Upper lobe of right lung (tissue), 1 donor: ENCODE measurements at places on chromosomes 16 and 17. TPM values are rescaled to one million over a fixed set of nuclear protein-coding genes. Genes with fewer than 3 reads are reported as not detected.

DNA sequence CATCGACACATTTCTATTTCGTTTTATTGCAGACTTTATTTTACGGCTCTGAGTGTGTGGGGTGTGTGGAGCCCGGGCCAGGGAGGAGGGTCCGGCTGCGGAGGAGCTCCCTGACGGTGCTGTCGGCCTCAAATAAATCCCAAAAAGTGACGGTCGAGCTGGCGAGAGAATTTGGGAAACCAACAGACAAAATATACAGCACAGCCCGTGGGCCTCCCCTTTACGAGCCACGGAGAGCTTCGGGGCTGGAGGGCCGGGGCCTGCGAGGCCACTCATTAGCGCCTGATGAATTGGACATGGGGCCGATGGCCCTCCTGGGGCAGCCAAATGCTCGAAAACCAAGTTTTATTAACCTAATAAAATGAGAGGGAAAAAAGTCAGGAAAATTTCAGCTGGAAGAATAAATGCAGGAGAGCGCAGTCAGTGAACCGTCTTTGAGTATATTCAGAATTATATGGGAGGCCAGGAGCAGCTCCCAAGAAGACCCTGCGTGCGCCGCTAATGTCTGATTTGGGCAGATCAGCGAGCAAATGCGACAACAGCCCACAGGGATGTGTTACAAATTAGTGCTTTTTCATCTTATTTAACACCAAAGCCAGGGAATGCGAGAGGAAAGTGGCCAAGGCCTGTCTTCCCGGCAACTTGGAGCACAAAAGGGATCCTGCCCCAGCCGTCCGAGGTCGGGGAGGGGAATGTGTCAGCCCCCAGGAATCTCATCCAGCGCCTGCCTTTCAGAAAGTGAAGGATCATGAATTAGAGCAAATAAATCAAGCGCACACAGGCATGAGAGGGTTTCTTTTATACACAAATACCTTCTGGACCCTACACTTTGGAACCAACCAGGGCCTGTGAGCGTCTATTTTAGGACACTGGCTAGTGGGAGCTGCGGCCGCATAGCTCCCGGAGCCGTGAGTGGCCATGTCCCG, 249.1 kb downstream of the C16orf95 start:
- no peak for DNase-seq

GRCh38 chr17:38746849-38747462, 1.2 kb downstream of the PCGF2 start:
- no peak for DNase-seq

DNA sequence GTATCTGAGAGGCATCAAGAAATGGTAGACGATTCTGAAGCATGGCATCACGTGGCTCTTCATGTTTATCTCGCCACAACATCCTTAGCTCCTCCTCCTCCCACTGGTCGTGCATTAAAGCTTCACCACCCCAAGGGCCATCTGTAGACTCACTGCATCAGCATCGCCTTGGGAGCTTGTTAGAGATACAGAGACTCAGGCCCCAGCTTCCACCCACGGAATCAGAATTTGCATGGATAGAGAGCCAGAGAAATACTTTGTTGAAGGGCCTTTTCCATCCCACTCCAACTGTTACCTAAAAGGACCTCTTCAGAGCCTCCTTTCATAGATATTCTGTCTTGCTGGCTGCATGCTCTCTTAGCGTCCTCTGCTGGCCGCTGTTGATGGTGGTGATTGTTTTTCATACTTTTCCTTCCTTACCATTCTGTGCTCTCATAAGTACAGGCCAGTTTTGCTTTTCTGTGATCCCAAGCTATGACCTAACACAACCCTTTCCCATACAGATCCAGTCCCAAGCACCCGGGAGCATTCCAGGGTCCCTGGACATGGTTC, 1049.4 kb upstream of the EEF2KMT start:
- no peak for DNase-seq

DNA sequence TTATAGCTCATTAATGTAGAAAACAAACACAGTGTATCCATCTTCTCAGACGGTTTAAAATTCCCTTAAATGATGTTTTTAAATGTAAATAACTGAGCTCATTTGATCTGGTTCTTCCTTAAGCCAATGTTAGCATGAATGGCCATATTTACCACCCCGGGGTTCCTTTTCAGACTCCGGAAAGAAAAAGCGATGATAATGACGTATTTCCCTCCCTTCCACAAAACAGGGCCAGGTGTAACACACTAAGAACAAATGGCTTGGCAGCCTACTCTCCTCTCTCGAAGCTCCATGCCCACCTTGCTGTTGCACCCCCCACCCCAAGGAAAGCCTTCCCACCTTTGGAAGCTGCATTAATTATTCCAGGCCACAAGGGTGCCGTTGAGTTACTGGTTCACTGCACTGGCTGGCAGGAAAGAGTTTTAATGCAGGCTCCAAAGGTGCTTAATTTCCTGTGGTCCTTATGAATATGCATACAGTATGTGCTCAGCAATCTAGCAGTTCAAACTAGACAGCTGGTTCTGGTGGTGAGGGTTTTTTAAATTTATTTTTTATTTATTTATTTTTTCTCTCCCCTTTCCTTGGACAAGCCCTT, 378.9 kb downstream of the WWOX start:
- no peak for DNase-seq

Gene IRF8
- 43.1 TPM for total RNA-seq

DNA sequence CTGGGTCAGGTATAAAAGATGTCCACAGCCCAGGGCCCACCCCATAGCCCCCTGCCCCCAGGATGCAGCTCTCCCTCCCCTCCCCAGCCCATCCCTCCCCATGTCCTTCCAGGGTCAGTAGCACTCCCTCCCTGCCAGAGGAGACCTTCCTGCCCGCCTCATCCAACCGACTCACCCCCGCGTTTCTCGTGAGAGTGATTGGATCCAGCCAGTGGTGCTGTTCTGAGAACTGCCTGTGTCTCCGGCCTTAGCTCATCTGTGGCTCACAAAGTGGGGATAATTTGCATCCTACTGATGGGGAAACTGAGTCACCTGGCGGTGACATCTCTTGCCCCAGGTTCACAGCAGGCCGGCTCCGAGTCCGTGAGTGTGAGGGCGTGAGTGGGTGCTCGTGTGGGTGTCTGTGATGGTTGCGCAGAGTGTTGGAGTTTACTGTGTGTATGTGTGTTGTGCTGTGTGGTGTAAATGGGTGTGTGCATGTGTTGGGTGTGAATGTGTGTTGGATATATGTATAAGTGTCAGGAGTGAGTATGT, 90.7 kb upstream of the GSE1 start:
- DNase-seq: no peak

DNA sequence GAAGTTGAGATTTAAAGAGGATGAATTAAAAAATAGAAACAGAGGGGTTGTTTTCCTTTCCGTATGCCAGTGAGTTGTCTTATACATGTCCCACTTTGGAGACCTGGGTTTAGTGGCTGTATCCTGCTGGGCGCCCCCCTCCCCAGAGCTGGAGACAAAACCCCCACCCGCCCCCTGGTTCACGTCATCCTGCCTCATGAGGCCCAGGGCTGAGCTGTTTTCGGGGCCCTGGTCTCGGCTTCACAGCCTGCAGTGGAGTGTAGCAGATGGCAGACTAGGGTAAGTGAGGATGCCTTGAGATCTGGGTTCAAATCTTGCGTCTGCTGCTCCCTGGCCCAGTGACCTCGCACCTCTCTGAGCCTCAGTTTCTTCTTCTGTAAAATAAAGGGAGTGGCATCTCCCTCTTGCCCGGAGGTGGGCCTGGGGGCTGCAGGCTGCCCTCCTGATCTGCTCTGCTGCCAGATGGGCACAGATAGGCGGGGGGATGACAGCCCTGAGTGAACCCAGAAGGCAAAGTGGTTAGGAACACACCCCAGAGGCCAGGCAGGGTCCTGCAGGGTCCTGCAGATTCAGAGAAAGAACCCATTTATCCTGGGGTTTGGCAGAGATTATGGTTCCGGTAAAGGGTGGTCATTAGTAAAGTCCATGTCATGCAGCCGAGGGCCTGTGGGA, 45.1 kb downstream of the SOCS3 start:
- DNase-seq: no peak

Gene SPNS1
- 52.2 TPM for total RNA-seq

GRCh38 chr16:57999971-58000705, at the start of gene ZNF319:
Gene ZNF319, minus strand, starts transcription at chr16:58000672. Its CDS starts 2,407 bp downstream, at chr16:57998265.
- DNase-seq: no peak

Gene NPIPA2
- 5.9 TPM for total RNA-seq

- DNase-seq: no peak
These were observed 8.6 kb downstream of the CEP95 start for GRCh38 chr17:64515419-64515818.

Gene NFAT5
- total RNA-seq: 62.3 TPM

Gene GCGR
- total RNA-seq: not detected

DNA sequence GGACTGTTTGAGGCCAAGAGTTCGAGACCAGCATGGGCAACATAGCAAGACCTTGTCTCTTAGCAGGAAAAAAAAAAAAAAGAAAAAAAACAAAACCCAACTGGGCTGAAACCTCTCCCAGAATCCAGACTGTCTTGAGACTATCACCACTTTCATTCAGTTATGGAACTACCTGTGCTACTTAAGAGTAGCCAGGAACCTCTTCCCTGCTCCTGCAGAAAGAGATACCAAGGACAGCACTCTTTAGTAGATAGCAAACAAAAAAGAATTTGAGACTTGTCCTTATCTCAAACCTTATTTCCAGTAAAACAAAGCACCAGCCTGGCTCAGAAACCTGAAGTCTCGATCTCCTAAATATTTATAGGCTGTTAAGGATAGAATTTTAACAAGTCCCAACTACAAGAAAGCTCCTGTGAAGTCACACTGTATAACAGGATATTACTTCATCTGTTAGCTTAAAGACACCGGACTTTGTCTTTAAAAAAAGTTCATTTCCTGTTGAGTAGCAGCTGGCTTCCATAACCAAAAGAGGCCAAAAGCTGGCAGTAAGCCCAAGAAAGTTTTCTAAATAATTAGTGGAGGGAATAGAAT, 5.1 kb downstream of the CDR2 start:
- no peak for DNase-seq

DNA sequence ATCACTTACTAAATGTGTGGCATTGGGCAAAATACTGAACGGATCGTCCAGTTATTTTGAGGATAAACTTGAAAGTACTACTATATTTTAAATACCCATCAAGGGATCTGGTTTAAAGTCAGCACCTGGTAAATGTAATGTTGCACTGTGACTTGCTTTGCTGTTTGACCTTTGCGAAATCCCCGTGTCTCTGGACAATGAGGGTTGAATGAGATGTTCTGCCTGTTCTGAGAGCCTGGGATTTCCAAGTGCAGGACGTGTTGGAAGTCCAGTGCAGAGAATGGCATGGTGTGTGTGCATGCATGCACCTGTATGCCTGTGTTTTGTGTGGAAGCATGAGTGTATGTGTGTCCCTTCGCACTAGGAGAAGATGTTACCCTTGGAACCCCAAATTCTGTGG, 106.6 kb downstream of the N4BP1 start:
- DNase-seq: no peak

DNA sequence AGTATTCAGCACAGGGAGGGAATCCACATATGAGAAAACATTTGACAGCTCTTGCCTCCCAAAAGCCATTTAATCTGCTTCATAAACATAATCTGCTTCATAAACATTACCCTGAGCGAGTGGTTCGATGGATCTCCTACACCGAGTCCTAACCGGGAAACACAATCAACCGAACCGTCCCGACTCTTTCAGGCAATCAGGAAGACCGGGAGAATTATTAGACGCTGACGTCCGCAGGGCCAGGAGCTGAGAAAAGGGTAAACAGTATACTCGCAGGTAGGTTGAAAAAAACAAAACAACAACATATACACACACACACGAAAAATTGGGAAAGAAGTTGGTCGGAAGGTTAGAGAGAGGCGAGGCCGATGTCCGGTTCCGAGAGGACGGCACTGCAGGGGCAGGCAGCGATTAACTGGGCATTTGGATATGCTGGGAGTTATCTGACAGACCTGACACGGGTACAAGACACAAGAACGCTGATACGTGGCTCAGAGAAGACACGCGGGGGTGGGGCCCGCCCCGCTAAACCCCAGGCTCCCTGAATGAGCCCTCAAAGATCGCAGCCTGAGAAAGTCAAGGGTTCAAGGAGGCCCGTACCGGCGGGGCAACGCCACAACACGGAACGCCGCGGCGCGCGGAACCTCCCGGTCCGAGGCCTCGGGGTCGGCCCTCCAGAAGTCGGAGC, 585 bp downstream of the AP1G1 start:
- no peak for DNase-seq

Gene FSCN2
- total RNA-seq: 3.6 TPM

DNA sequence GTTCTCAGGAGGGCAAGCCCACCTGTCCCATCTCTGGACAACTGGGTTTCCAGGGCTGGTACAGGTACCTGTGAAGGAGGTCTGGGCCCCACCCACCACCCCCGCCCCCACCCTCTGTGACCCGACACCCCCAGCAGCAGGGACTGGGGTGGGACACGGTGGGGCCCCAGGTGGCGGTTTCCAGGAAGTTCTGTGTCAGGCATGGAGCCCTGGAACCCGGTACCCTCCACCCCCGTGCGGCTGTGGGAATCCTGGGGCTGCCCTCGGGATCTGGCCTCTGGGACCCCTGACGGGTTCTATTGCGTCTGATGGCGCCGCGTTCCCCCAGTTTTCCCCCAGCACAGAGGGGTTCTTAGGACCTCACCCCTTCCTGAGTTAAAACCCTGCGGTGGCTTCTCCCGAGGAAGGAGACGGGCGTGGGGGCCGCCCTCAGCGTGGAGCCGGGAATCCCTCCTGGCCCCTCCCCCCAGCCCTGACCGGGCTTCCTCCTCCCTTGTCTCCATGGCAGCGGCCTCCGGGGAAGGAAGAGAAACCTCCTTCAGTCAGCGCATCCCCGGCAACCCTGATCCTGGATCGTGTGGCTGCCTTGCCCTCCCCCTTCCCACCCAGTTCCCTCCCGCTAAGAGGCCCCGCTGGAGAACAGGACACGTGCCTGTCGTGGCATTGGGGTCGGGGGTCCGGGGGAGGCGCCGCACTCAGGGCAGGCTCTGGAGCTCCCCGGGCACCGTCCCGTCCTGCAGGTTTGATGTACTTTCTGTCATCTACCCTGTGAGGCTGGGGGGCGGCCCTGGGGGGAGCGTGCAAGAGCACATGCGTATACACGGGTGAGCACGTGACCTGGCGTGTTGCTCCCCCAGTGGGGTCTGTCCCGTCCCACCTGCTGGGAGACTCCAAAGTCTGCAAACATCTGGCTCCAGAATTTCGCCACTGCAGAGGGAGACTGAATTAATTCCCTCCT, 30.3 kb downstream of the CACNA1H start:
- DNase-seq: no peak

- no peak for DNase-seq
These were observed 2.3 kb downstream of the TMEM107 start for GRCh38 chr17:8173871-8174322.

- no peak for DNase-seq
These were observed 3.3 kb downstream of the PMP22 start for GRCh38 chr17:15261802-15262290.

- no peak for DNase-seq
These were observed 19.8 kb upstream of the ANKRD40CL start for GRCh38 chr17:50787106-50787505.

Gene MAP2K6
- 4.7 TPM for total RNA-seq

- no peak for DNase-seq
These were observed 7.3 kb upstream of the GAS7 start for GRCh38 chr17:10205549-10206185.
